ENCODE measurements at places on chromosomes 1 and 21.

DNA sequence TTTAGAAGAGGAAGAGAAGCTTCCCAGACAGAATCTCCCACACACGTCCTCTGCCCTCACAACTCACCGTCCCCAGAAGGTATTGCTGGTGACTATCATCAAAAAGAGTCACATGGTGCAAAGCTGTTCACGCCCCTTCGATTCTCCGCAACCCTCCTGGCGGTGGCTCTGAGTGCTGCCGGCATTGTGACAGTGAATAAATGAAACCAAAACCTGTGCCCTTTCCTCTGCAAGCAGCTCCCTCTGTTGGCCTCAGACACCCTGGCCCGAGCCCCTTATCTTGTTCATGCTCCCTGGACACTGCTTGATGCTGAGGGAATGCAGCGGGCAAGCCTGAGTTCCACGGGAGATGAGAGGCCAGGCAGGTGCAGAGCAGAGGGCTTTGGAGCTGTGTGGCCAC is 510.3 kb downstream of the NPHP4 start:
- DNase-seq = no peak

GRCh38 chr1:209368864-209369598 is 214.5 kb upstream of the CAMK1G start:
- DNase-seq = no peak

- no peak for DNase-seq
Measured at GRCh38 chr1:243623841-243624240, 226.2 kb downstream of the AKT3 start.

DNA sequence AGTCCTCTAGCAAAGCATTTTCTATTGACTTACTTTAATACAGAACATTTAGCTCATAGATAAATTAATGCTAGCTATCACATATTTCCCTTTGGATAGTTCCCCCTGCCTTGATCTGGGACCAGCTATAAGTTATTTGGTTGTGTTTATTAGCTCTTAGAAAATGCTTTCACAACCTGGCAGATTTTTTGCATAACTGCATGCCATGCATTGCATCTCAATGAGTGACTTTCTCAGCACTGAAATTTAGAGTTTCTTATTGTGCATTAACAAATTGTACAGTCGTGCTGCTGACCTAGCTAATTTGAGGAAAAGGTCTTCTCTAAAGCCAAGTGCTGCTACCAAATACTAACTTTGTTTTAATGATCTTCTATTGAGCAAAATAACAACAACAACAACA is 164.8 kb downstream of the PLPPR5 start:
- DNase-seq = no peak

Measured in activated T-helper 1 cell treated with anti-CD3 and anti-CD28 coated beads, Interleukin-2, amount 50 U/mL, for 16 hours (primary cell).